ENCODE measurements at places on chromosomes 7 and 10.

DNA sequence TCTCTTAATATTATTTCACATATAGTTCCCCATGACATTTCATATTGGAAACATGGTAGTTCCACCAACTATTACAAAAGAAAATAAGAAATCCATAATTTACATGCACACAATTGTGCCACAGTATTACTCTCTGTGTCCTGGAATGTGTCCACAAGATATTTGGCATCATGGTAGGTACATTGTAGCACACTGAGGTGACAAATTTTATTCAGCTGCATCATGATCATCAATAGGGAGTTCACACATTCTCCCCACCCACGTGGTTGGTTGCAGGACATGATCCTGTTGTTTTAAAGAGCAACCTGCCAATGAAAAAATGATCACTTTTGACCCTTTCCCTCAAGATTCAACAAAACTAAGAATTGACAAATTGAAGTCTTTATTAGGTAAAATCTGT, 67.1 kb upstream of the HECTD2 start:
- no peak for DNase-seq

DNA sequence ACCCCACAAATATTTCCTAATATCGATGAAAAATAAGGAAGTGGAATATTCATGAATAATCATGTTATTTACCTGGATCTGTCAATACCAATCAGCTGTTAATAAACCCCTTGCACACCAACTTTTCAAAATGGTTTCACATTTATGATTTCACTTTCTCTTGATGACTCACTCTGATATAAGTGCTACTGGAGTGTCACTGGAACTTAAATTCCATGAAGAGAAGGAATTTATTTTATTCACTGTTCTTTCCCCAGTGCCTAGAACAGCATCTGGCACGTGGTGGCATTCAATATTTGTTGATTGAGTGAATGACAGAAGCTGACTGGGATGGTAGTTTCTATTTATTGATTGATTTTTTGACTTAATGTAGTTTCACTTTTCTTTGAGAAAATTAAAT, 3.5 kb upstream of the ENO4 start:
- DNase-seq, result no peak

- DNase-seq, result no peak
Observed at GRCh38 chr7:106563466-106564150, 97.3 kb downstream of the CCDC71L start.

GRCh38 chr7:140990193-140990962, 24.4 kb downstream of the MRPS33 start:
- DNase-seq, result no peak

DNA sequence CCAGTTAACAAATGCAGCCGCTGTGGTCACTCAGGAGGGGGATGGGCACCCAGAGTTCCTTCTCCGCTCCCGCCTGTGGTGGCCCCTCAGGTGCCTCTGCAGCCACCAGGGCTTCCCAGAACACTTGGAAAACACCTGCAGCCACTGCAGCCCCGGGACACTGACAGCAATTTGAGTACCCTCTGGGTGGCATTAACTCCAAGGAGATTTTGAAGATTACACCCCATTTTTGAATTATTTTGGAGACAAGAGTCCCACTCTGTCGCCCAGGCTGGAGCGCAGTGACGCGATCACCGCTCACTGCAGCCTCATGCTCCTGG, 32.2 kb downstream of the IL15RA start:
- no peak for DNase-seq

GRCh38 chr7:137454246-137454724, 110.8 kb upstream of the PTN start:
- no peak for DNase-seq

- no peak for DNase-seq
Observed at GRCh38 chr10:114715171-114715670, 57.1 kb upstream of the ABLIM1 start.

DNA sequence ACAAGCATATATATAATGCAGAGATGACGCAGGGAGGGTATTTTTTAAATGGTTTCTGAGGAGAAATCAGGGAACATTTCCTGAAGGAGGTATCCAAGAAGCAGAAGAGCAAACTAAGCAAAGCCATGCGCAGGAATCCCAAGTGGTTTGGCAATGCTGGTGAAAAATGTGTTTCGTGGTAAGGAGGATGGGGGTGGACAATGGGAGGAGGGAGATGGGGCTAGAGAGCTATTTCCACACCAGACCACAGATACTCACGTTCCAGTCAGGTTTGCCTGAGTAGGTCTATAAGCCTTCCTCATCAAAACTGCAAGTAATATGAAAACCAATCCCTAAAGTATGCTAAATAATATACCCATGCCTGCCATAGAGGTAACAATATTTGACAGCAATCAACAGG, 223.7 kb upstream of the MKLN1 start:
- no peak for DNase-seq

DNA sequence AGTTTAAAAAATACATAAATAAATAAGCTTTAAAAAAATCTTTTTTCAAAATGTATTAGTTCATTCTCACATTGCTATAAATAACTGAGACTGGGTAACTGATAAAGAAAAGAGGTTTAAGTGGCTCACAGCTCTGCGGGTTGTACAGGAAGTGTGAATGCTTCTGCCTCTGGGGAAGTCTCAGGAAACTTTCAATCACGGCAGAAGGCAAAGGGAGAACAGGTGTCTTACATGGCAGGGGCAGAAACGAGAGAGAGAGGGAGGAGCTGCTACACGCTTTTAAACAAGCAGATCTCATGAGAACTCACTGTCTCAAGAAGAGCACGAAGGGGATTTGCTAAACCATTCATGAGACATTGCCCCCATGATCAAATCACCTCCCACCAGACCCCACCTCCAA, 114.6 kb downstream of the DNAJC1 start:
- no peak for DNase-seq

DNA sequence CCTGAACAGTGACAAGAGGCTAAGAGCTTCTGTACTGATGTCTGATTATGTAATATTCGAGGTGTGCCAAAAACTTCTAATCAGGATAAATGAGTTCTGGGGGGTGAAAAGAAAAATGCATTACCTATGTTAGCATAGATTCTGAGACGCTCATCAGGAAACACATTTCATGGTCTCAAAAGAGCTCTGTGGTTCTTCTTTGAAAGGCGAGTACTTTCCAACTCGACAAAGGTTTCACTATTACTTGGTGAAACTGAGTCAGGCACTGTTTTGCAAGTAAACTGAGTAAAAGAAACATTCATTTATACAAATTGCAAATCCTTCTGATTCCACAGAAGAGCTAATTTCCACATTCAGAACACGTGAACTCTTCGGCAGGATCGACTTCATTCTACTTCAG, 523.2 kb downstream of the GATA3 start:
- no peak for DNase-seq

DNA sequence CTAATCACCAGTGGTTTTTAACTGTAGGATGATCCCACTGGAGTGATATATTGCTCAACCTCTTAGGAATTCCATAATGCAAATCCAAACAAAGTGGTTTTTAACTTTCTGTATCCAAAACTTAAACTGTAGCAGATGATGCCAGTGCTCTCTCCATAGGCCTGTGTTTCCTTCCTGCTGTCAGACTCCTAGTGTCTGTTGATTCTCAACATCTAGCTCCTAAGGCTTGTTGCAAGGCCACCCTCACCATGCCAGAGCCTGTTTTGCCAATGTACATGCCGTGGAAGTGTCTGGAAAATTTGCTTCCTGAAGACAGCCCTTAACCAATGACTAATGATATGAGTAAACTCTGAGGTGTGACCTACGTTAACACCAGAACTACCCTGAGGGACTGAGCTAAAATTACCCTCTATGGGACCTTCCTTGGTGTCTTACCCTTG, 39.3 kb downstream of the C1GALT1 start:
- no peak for DNase-seq
